Cardiac septum (tissue), 1 donor: ENCODE measurements at places on chromosomes 4 and X. TPM values are rescaled to one million over a fixed set of nuclear protein-coding genes. Genes with fewer than 3 reads are reported as not detected.

The SPOCK3 gene
- not detected for total RNA-seq

The PABPC1L2B gene
- total RNA-seq = not detected

The NAP1L5 gene
- total RNA-seq = 7.0 TPM

The HEPH gene
- 47.7 TPM for total RNA-seq

The RASSF6 gene
- not detected for total RNA-seq

The LRAT gene
- total RNA-seq = 0.16 TPM

The RTL3 gene
- 0.24 TPM for total RNA-seq

The RHOXF1 gene
- total RNA-seq = not detected

The FAT1 gene
- total RNA-seq = 90.7 TPM

The CSN1S1 gene
- not detected for total RNA-seq

The BTK gene
- total RNA-seq = 1.3 TPM

The GPR173 gene
- total RNA-seq = 3.2 TPM

The AWAT2 gene
- not detected for total RNA-seq

The TRIML2 gene
- total RNA-seq = not detected

The DACH2 gene
- total RNA-seq = not detected

The LRP2BP gene
- total RNA-seq = 1.5 TPM

The DKK2 gene
- 1.4 TPM for total RNA-seq

The VCX3A gene
- total RNA-seq = not detected

The RNF175 gene
- total RNA-seq = 1.00 TPM

The NR0B1 gene
- not detected for total RNA-seq

The MOB1B gene
- 23.0 TPM for total RNA-seq

The GABRG1 gene
- not detected for total RNA-seq

The PSAPL1 gene
- not detected for total RNA-seq

The NRK gene
- 4.9 TPM for total RNA-seq

The ETNPPL gene
- 0.75 TPM for total RNA-seq

The ENPEP gene
- total RNA-seq = 5.3 TPM

The FRMPD4 gene
- total RNA-seq = 2.0 TPM
